ENCODE measurements at places on chromosomes 3 and 15.

DNA sequence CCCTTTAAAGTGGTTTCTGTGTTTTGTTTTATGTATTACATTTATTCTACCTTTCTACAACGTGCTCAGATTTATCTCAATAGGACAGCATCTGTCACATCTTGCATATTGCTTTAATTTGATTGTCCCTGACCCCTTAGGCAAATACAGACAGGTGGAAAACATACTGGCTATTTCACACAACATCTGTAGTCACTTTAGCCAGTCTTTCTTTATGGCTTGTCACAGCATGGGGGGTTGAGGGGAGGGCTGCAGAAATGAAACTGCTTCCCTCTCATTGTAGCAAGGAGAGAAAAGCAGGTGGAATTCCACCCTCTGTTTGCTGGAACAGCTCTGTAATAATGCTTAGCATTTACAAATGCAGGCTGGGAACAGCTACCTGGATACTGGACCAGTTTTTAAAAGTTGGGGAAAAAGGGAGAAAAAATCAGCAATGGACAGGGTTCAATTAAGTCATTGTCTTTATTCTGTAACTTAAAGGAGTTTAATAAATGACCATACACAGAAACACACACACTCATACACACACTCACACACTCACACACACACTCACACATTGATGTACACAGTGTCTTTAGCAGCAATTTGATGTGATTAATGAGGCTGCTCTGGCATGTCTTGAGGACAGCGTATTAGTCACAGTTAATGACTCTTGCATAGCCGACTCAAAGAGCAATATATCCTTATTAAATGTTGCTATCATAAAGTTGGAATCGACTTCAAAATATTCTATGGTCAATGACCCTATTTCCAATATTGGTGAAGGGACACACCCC is 283.7 kb upstream of the GBE1 start:
- H3K27me3 ChIP-seq = no peaks in the 10 kb centered on the region
- H3K4me3 ChIP-seq = no peak overlapping the region
- H3K4me1 ChIP-seq = no peaks in the 10 kb centered on the region
- DNase-seq = no peak
- H3K27ac ChIP-seq = no peak overlapping the region

DNA sequence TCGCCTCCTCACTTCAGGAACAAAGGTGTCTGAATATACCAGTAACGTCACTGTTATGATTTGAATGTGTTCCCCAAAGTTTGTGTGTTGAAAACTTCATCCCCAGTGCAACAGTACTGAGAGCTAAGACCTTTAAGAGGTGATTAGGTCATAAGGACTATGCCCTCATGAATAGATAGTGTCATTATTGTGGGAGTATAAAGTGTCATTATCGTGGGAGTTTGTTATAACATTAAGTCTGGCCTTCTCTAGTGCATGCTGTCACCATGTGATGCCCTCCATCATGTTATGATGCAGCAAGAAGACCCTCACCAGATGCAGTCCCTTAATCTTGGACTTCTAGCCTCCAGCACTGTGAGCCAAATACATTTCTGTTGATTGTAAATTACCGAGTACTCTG is 53.7 kb upstream of the TLE3 start:
- no peaks in the 10 kb centered on the region for H3K36me3 ChIP-seq
- no peak overlapping the region for H3K4me3 ChIP-seq
- H3K27me3 ChIP-seq = no peaks in the 10 kb centered on the region
- no peaks in the 10 kb centered on the region for H3K4me1 ChIP-seq
- H3K27ac ChIP-seq = no peak overlapping the region

GRCh38 chr3:55750525-55750924 is 263.4 kb upstream of the WNT5A start:
- DNase-seq = peak; percentile 66
- H3K27me3 ChIP-seq = no peaks in the 10 kb centered on the region
- no peak overlapping the region for H3K4me3 ChIP-seq
- H3K4me1 ChIP-seq = no peaks in the 10 kb centered on the region
- H3K36me3 ChIP-seq = no peaks in the 10 kb centered on the region

GRCh38 chr3:77412021-77412438 is 372.1 kb downstream of the ROBO2 start:
- H3K4me3 ChIP-seq = no peak overlapping the region
- no peak for DNase-seq
- no peaks in the 10 kb centered on the region for H3K27me3 ChIP-seq
- no peaks in the 10 kb centered on the region for H3K36me3 ChIP-seq

- H3K27ac ChIP-seq = no peak overlapping the region
- DNase-seq = no peak
- no peaks in the 10 kb centered on the region for H3K36me3 ChIP-seq
- peaks cover 5% of the 10 kb centered on the region for H3K4me1 ChIP-seq
Observed at GRCh38 chr3:58384381-58385090, 49.1 kb downstream of the PDHB start.

GRCh38 chr3:194690501-194691372 is 5.1 kb downstream of the FAM43A start:
- no peak for DNase-seq
- no peak overlapping the region for H3K27ac ChIP-seq
- no peak overlapping the region for H3K4me3 ChIP-seq
- no peaks in the 10 kb centered on the region for H3K27me3 ChIP-seq
- no peaks in the 10 kb centered on the region for H3K4me1 ChIP-seq
- no peaks in the 10 kb centered on the region for H3K36me3 ChIP-seq

DNA sequence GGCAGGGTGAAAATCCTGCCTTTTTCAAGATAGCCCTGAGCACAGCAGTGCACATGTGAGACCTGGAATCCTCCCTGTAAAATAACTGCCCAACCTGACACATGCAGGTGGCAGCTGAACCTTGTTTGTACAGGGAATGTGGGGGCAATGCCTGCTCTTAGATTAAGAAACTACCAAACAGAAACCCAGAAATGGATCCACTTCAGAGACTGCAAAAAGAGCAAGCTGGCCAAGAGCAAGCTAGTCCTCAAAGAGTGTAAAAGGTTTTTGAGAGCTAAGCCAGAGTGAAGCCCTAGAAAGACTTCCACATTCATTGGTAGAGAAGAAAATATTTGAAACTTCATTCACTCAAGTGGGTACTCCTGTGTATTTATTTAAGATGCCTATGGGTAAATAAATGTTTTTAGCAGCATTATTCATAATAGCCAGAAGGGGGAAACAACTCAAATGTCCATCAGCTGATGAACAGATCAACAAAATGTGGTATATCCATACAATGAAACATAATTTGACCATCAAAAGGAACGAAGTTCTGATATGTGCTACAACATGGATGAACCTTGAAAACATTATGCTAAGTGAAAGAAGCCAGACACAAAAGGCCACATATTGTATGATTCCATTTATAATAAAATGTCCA is 96.0 kb upstream of the TSC22D2 start:
- no peaks in the 10 kb centered on the region for H3K36me3 ChIP-seq
- no peaks in the 10 kb centered on the region for H3K27me3 ChIP-seq
- H3K27ac ChIP-seq = no peak overlapping the region
- DNase-seq = no peak

DNA sequence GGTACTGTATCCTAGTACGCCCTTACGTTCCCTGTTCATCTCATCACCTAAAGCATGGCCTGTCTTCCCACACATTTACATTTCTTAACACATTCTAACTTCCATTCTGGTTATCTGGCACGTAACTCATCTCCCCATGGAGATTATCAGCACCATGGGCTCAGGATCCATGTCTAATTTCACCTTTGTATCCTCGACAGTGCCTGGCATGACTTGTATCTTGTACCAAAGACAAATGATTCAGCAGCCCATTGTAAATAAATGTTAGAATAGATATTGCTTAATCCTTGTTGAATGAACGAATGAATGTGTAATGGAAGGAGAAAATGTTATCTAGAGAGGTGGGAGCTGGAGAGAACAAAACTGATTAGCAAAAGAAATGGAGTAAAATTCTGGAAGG is 69.7 kb upstream of the TPM1 start:
- no peak overlapping the region for H3K4me3 ChIP-seq
- no peak overlapping the region for H3K27ac ChIP-seq
- H3K27me3 ChIP-seq = no peaks in the 10 kb centered on the region

- no peak overlapping the region for H3K4me3 ChIP-seq
- H3K36me3 ChIP-seq = no peaks in the 10 kb centered on the region
- no peaks in the 10 kb centered on the region for H3K4me1 ChIP-seq
- H3K27me3 ChIP-seq = no peaks in the 10 kb centered on the region
- DNase-seq = no peak
- H3K27ac ChIP-seq = no peak overlapping the region
Observed at GRCh38 chr15:54289590-54290136, 311.4 kb downstream of the UNC13C start.

- H3K27me3 ChIP-seq = no peaks in the 10 kb centered on the region
- H3K36me3 ChIP-seq = no peaks in the 10 kb centered on the region
- DNase-seq = no peak
- peak overlapping the region; percentile 97 for H3K4me3 ChIP-seq
- H3K27ac ChIP-seq = peak overlapping the region; percentile 100
Observed at GRCh38 chr15:92882697-92883162, 17.4 kb upstream of the CHD2 start.

Data from prostate gland (tissue), 2 donors.